Renal cortex interstitium (tissue), 15 donors: ENCODE measurements at places on chromosomes 12 and 14. TPM values are rescaled to one million over a fixed set of nuclear protein-coding genes. Genes with fewer than 3 reads are reported as not detected.

- DNase-seq, result no peak
Measured at GRCh38 chr12:2338991-2339431, 286.2 kb downstream of the CACNA1C start.

DNA sequence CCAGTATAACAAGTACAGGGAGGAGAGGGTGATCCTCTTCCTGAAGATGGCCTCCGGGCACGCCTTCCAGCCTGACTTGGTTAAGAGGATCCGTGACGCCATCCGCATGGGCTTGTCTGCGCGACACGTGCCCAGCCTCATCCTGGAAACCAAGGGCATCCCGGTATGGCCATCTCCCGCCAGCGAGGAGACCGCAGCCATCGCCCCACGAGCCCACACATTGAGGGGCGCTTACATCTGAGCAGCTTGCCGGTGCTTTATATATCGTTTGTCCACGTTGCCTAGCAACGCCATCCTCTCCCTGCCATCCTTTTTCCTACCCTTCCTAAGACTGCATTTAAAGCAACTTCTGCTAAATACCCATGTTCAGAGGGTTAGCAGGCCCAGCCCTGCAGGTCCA, 71.5 kb downstream of the AACS start:
- DNase-seq, result no peak

GRCh38 chr14:97458661-97459579, 661.7 kb downstream of the VRK1 start:
- peak; percentile 18 for DNase-seq

- no peak for DNase-seq
Measured at GRCh38 chr12:124426594-124427555, 132.0 kb downstream of the RFLNA start.

DNA sequence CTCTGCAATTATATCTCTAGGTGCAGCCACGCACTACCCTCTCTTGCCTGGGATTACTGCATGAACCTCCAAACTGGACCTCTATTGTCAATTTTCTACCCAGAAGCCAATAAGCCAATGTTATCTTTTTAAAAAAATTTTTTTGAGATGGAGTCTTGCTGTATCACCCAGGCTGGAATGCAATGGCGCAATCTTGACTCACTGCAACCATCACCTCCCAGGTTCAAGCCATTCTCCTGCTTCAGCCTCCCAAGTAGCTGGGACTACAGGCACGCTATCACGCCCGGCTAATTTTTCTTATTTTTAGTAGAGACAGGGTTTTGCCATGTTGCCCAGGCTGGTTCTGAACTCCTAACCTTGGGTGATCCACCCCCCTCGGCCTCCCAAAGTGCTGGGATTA, 11.2 kb upstream of the PXN start:
- DNase-seq, result no peak

DNA sequence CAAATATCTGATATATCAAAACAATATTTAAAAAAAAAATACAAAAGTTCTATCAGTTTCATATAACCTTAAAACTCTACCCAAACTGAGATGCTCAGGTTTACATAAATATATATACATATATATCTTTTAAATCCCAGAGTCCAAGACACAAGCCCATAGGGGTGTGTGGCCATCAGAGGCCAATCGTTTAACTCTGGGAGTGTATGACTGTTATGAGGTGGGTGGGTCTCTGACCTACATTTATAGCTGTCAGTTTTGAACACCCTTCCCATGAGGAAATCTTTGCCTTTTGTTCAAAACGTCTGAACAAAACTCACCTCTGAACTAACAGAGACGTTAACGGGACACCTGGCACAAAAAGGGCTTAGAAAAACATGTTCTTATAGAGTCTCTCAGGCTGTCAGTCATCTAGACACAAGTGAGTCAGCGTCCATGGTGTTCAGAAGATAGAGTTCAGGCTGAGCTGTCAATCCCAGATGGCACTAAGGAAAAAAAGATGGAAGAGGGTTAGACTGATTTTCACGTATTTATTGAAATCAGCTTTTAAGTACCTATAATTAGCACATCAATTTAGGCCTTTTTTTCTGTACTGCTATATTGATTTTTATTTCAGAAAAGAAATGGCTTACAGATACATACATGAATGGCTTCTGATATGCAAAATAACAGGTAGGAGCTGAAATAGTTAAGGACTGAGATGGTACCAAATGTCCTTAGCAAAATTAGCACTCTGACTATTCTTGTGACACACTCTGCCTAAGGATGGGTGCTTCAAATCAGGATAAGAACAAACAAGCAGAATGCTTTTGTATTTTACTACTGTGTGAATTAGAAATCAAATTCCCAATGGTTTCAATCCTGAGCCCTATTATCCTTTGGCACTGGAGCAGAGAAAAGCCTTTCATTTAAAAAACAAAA, 29.2 kb downstream of the HIGD1C start:
- no peak for DNase-seq

ADAMTS20 gene
- polyA plus RNA-seq, result 0.81 TPM

SPPL3 gene
- 85.2 TPM for polyA plus RNA-seq

POTEG gene
- polyA plus RNA-seq, result not detected

PPP1R1A gene
- 45.7 TPM for polyA plus RNA-seq
